Stimulated activated CD8-positive, alpha-beta memory T cell treated with anti-CD3 and anti-CD28 coated beads, Interleukin-4, amount 100 ng/mL, for 1 hour (primary cell): ENCODE measurements at places on chromosomes 6 and 20.

- DNase-seq = no peak
Measured at GRCh38 chr6:32886681-32887383, 32.8 kb downstream of the PSMB9 start.

DNA sequence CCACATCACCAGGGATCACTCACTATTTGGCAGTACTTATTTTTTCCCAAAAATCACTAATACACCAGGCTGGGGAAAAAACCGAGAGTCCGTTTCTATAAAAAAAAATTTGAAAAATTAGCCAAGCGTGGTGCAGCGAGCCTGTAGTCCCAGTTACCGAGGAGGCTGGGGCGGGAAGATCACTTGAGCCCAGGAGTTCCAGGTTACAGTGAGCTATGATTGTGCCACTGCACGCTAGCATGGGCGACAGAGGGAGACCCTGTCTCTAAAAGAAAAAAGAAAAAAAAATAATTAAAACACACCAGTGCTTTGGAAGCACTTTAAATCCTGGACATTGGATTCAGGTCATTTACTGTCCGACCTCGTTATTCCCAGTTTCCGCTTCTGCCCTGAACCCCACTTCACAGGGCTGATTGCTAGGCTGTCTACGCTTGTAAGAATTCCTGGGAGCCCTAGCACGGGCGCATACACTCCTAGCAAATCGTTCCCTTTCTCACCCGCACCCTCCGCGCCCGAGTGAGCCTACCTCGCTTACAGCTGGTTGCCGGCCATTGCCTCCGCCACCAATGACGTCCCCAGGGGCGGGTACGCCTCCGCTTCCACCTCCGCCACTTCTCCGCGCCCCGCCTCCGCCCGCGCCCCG, at the start of gene TPMT:
Gene TPMT (minus strand): TSS at position 571 of the 643 bp plus-strand sequence. CDS start 5,950 bp downstream, outside the sequence.
- DNase-seq = no peak

DNA sequence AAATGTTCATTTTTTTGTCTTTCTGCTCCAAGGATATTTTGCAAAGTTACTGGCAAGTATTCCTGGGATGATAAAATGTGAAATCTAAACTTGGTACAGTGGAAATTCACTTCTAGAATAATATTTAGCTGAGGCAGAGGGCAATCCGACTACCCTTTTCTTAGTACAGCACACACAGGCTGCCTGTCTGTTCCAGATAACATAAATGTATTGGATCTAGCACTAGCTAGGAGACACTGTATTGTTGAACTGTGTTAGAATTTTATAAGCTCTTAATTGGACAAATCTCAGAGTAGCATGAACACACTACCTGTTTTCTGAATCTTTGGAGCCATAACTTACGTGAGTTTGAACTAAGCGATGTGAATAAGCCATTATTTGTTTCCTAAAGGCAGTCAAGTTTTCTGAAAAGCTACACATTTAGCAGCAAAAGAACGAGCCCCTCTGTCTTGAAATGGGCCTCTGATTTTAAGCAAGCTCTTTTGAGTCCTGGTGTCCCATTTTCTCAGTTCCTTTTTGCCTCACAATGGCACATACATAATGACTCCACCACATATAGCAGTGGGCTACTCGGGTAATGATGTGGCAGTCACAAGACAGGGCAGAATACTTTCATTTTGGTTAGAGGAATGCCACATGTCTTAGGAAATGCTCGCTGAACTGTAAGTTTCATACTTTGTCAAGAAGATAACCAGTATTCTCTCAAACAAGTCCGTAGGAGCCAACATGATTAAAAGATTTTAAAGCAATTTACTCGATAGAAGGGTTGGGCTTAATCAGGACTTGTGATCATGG, 116.5 kb upstream of the ESR1 start:
- DNase-seq = no peak

DNA sequence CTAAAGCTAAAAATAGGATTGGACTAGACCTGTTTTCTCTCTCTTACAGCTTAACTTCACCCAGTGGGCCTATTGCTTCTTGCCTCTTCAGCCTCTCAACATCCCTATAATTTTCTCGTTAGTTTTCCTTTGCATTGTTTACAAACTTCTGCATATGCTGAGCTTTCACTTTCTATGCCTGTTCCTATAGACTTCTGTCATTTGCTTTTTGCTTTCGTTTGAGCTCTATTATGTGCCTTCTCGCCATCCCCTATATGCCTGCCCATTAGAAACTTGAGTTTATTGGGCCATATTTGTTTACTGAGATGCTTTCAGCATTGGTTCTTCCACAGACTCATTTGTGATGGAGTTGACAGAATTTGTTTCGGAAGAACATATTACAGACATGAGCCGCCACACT, 40.9 kb downstream of the NCOA7 start:
- DNase-seq = no peak

DNA sequence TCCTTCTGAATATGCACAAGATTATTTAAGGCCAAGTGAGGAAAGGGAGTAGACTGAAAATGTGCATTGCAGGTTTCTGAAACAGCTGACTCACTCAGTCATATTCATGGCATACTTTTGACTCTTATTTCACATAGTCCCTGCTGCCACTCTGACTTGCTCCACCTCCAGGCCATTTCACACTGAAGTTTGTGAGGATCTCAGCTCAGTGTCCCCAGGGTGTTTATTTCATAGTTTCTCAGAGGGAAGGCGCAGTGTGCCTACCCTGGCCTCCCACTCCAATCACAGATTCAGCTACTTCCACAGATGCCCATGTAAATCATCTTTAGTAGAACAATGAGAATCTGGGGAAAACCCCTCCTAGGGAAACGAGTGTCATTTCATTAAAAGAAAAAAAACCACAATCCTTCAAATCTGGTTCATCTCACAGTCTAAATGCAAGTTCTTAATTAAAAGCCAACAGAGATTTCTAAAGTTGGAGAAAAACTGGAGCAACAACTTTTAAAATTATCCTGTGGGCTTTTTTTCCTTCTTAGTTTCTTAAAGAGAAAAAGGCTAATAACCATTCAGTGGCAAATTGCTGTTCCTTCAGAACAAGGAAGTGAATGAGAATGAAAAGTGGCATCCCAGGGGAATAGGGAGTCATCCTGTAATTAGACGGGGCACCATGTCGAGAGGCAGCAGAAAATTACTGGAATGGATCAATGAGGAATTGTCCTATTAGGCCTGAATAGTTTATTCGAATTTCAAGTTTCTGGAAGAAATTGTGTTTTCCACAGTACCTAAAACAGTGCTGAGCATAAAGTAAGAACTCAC, 133.6 kb downstream of the TFAP2B start:
- no peak for DNase-seq

DNA sequence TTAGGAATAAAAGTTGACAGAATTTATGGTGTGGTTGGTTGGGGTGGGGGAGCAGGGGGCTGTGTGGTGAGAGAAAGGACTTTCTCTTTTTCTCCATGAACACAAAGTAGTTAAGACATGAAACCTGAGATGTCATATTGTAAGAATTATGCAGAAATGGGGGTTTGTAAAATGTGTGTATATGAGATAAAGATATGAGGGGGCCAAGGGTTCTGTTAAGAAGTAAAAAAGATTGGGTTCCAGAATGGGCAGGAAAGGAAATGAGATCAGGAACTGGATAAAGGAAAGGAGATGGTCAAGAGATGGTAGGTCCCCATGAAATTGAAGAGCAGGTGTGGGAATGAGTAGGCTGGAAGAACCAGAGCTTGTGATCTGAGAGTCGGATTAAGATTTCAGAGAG, 9.7 kb downstream of the RNF146 start:
- DNase-seq = no peak

GRCh38 chr6:14218519-14218800, 100.9 kb downstream of the CD83 start:
- DNase-seq = no peak

- DNase-seq = no peak
Measured at GRCh38 chr6:108719477-108719876, 128.7 kb upstream of the ARMC2 start.

DNA sequence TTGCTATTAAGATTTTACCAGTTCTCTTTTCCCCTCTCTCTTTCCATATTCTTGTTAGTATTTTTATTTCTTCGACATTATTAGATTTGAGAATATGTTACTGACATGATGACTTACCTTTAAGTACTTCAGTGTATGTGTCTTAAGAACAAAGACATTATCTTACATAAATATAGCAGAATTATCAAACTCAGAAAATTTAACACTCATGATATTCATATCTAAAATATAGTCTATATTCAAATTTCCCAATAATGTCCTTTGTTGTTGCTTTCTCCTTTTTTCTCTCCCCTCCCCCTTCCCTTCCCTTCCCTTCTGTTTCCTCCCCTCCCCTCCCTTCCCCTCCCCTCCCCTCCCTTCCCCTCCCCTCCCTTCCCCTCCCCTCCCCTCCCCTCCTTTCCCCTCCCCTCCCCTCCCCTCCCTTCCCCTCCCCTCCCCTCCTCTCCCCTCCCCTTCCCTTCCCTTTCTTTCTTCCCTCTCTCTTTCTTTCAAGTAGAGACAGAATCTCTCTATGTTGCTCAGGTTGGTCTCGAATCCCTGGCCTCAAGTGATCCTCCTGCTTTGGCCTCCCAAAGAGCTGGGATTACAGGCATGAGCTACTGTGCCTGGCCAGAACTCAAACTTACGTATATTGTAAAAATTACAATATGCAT, 56.5 kb downstream of the RSPH3 start:
- DNase-seq = no peak
